ENCODE measurements at places on chromosomes 5 and 9. TPM values are rescaled to one million over a fixed set of nuclear protein-coding genes. Genes with fewer than 3 reads are reported as not detected.

DNA sequence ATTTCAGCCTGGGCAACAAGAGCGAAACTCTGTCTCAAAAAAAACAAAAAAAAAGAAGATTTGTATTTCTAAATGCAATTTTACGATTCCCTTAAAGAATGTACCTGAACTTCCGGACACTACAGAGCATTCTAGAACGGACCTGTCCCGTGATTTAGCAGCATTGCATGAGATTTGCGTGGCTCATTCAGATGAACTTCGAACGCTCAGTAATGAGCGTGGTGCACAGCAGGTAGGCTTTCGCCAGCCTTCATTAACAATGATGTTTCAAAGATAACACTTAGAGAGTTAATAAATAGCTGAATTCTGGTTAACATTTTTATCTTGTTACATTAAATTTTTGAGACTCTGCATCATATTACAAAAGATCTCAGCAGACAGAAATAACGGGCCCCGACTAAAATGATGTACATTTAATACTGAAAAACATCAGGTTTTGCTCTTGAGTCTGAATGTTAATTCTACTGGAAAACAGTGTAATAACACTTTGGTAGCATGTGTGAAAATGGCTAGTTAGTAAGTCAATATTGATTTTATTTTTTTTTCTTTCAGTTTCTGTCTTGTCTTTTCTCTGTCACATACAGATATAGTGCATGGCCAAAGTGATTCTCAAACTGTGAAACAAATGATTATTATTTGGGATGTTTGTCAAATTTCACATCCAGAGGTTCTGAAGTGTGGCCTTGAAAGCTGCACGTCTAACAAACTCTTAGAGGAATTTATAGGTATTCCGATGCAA is 23.3 kb downstream of the CCNH start:
- H3K4me3 ChIP-seq: no peak overlapping the region
- H3K27me3 ChIP-seq: no peaks in the 10 kb centered on the region
- DNase-seq: peak; percentile 55
- H3K4me1 ChIP-seq: no peaks in the 10 kb centered on the region
- peaks cover 11% of the 10 kb centered on the region for H3K36me3 ChIP-seq

- no peaks in the 10 kb centered on the region for H3K36me3 ChIP-seq
- H3K4me3 ChIP-seq: no peak overlapping the region
- no peaks in the 10 kb centered on the region for H3K4me1 ChIP-seq
- H3K27me3 ChIP-seq: no peaks in the 10 kb centered on the region
Observed at GRCh38 chr5:143695244-143695864, 116.6 kb upstream of the HMHB1 start.

DNA sequence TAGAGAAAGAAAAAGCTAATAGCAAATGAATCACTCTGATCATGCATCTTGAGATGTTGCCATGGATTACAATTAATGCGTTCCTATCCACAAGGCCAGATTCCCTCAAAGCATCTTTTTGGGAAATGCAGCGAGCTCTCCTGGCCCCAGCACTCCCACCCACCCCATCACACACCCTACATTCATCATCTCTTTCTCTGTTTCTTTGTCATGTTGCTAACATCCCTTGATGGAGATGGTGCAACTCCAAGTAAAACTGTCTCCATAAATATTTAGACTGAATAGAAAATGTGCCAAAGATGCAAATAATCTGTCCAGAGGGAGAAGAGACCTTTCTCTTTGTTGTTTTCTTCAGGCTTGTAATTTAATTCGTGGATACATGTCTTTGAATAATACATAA is 30.8 kb upstream of the TNC start:
- no peak overlapping the region for H3K4me3 ChIP-seq
- H3K4me1 ChIP-seq: peaks cover 5% of the 10 kb centered on the region
- H3K27ac ChIP-seq: no peak overlapping the region
- no peak for DNase-seq

DNA sequence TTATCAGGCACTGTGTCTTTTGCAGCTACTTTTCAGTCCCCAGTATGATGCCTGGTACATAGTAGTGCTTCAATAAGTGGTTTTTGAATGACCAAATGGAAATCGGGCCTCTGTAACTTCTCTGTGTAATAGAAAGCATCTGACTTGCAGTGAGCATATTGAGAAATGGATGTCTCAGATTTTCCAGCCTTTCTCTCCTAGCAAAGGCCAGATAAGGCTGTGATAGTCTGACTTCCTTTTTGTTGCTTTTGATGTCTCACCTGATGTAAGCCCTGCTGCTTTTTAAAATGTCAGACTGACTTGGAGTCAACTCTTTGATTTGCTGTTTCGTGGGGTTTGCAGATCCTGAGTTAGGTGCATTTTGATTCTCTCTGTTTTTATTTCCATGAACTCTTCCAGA is 590.0 kb upstream of the ZNF608 start:
- H3K4me1 ChIP-seq: no peaks in the 10 kb centered on the region
- no peak overlapping the region for H3K4me3 ChIP-seq
- H3K36me3 ChIP-seq: no peaks in the 10 kb centered on the region
- H3K27me3 ChIP-seq: no peaks in the 10 kb centered on the region
- H3K27ac ChIP-seq: no peak overlapping the region
- no peak for DNase-seq

The CTNND2 gene
- not detected for polyA plus RNA-seq

The FAM200C gene
- polyA plus RNA-seq: 4.9 TPM

The ALDOB gene
- 757 TPM for polyA plus RNA-seq

GRCh38 chr5:84487963-84488362 is 103.3 kb upstream of the EDIL3 start:
- no peaks in the 10 kb centered on the region for H3K36me3 ChIP-seq
- no peaks in the 10 kb centered on the region for H3K4me1 ChIP-seq
- DNase-seq: no peak

GRCh38 chr5:78765756-78766411 is 117.3 kb upstream of the LHFPL2 start:
- DNase-seq: peak; percentile 21
- H3K27ac ChIP-seq: no peak overlapping the region
- H3K27me3 ChIP-seq: no peaks in the 10 kb centered on the region
- no peak overlapping the region for H3K4me3 ChIP-seq
- no peaks in the 10 kb centered on the region for H3K36me3 ChIP-seq

The IFNA13 gene
- not detected for polyA plus RNA-seq

DNA sequence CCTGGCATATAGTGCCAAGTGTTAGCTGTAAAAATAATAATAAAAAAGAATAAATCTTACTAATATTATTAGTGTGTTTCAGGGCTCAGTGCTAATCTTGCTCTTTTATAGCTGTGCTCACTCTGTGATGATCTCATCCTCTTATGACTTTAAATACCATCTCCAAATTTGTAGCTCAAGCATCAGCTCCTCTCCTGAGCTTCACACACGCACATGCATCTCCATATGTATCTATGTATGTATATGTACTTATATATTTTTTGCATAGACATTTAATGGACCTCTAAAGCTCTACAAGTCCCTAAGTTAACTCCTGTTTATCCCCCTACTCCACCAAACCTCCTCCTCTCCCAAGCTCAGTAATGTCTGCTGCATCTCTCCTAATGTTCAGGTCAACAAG is 170.8 kb upstream of the NR3C1 start:
- H3K27ac ChIP-seq: no peak overlapping the region
- H3K27me3 ChIP-seq: no peaks in the 10 kb centered on the region
- no peaks in the 10 kb centered on the region for H3K36me3 ChIP-seq

DNA sequence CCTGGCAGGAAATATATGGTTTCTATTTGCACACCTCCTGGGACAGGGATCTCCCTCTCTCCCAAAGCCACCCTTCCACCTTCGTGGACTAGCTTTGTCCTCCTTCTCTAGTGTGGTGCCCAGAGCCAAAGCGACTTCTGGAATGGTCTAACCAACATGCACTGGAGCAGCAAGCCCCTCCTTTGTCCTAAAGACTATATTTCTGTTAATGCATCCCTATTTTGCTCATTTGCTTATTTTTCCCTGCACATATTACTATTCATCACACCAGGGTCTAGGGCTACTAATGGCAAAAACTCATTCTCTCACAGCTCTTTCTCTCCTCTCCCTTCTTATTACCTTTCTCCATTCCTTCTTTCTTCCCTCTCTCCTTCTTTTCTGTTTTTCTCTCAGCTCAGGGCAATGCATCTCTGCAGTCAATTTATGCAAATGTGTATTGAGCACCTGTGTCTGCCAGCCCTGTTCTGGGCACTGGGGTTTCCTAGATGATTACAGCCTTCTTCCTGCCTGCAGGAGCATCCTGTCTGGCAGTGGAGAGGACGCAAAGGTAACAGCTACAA is 2.8 kb upstream of the NEURL1B start:
- H3K4me3 ChIP-seq: no peak overlapping the region
- no peaks in the 10 kb centered on the region for H3K36me3 ChIP-seq
- DNase-seq: no peak
- H3K4me1 ChIP-seq: peaks cover 9% of the 10 kb centered on the region

The VAV2 gene
- polyA plus RNA-seq: 40.3 TPM

GRCh38 chr5:32384621-32385020 is 59.9 kb downstream of the ZFR start:
- H3K4me3 ChIP-seq: no peak overlapping the region
- peaks cover 12% of the 10 kb centered on the region for H3K36me3 ChIP-seq
- H3K4me1 ChIP-seq: no peaks in the 10 kb centered on the region
- H3K27ac ChIP-seq: no peak overlapping the region

- no peak overlapping the region for H3K4me3 ChIP-seq
- no peaks in the 10 kb centered on the region for H3K27me3 ChIP-seq
- H3K36me3 ChIP-seq: no peaks in the 10 kb centered on the region
Observed at GRCh38 chr5:60148366-60148765, 254.8 kb upstream of the PDE4D start.

The PCDHB5 gene
- polyA plus RNA-seq: 0.99 TPM

GRCh38 chr9:6930827-6931226 is 173.1 kb downstream of the KDM4C start:
- peaks cover under 1% of the 10 kb centered on the region for H3K36me3 ChIP-seq
- DNase-seq: no peak
- H3K27ac ChIP-seq: no peak overlapping the region
- H3K27me3 ChIP-seq: no peaks in the 10 kb centered on the region
- no peaks in the 10 kb centered on the region for H3K4me1 ChIP-seq

GRCh38 chr9:130446101-130446861 is 1.5 kb downstream of the ASS1 start:
- no peak overlapping the region for H3K4me3 ChIP-seq
- H3K36me3 ChIP-seq: no peaks in the 10 kb centered on the region
- peak overlapping the region; percentile 96 for H3K27ac ChIP-seq
- DNase-seq: no peak
- H3K4me1 ChIP-seq: peaks cover 7% of the 10 kb centered on the region

GRCh38 chr9:69175486-69175885 is 1.4 kb downstream of the TJP2 start:
- no peak overlapping the region for H3K4me3 ChIP-seq
- peaks cover 10% of the 10 kb centered on the region for H3K36me3 ChIP-seq
- no peaks in the 10 kb centered on the region for H3K27me3 ChIP-seq
- no peaks in the 10 kb centered on the region for H3K4me1 ChIP-seq

DNA sequence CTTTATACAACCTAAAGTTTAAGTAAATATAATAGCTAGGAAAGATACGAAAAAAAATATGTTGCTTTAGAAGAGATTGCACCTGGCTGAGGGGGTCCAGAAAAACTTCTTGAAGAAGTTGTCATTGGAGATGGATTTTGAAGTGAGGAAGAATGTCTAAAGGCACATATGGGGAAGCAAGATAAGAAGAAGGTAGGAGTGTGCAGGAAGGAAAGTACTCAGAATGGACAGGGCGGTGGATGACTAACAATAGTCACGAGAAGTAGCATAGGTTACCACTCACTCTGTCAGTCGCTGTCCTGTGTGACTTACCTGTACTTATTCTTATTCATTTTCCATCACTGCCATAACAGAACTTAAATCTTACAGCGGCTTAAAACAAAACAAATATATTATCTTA is 251.6 kb downstream of the GRIA1 start:
- DNase-seq: no peak
- no peaks in the 10 kb centered on the region for H3K4me1 ChIP-seq
- H3K27me3 ChIP-seq: no peaks in the 10 kb centered on the region
- no peak overlapping the region for H3K27ac ChIP-seq
- no peak overlapping the region for H3K4me3 ChIP-seq

- H3K27me3 ChIP-seq: no peaks in the 10 kb centered on the region
- DNase-seq: no peak
- H3K4me3 ChIP-seq: no peak overlapping the region
- H3K36me3 ChIP-seq: no peaks in the 10 kb centered on the region
- no peak overlapping the region for H3K27ac ChIP-seq
Observed at GRCh38 chr9:107612136-107612535, 122.6 kb upstream of the KLF4 start.

- no peak for DNase-seq
- H3K27me3 ChIP-seq: no peaks in the 10 kb centered on the region
- no peaks in the 10 kb centered on the region for H3K36me3 ChIP-seq
- H3K4me3 ChIP-seq: no peak overlapping the region
Observed at GRCh38 chr9:134995792-134996120, 78.0 kb upstream of the FCN1 start.

DNA sequence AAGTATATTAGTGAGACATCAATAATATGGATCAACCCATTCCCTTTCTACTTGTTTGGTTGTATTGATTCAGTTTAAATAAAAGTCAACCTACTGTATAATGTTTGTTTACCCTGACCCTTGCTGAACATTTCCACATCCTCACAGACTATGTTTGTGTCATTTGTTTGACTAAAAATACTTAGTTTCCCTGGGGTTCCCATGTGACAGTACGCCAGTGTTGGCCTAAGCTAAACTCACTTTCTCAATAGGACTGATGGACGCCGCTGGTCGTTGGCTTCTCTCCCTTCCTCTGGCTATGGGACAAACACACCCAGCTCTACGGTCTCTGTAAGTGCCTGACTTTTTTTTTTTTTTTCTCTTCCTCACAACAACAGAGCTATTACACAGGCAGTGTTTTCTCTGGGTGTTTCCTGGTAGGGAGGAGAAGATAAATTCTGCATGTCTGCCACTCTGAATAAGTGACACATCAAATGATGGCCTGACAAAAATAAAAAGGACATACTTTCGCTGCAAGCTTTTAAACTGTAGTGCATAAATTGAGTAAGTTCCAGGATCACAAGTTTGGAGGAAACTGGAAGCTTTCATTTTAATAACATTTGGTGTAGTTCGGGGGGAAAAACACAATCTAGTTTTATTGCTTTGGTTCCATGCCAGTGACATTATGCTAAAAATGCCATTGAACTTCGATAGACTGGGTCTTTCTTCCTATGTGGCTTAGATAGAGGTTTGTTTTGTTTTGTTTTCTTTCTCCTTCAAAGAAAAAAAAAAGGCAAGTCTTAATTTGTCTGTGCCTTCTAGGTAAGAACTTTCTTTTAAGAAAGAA is 101.0 kb downstream of the CD180 start:
- no peaks in the 10 kb centered on the region for H3K36me3 ChIP-seq
- H3K4me3 ChIP-seq: no peak overlapping the region
- peak; percentile 78 for DNase-seq
- H3K27ac ChIP-seq: peak overlapping the region; percentile 55
- no peaks in the 10 kb centered on the region for H3K4me1 ChIP-seq
- H3K27me3 ChIP-seq: no peaks in the 10 kb centered on the region

GRCh38 chr5:3827624-3828023 is 232.0 kb downstream of the IRX1 start:
- no peaks in the 10 kb centered on the region for H3K36me3 ChIP-seq
- no peak overlapping the region for H3K4me3 ChIP-seq
- DNase-seq: no peak
- H3K27ac ChIP-seq: no peak overlapping the region
- H3K4me1 ChIP-seq: no peaks in the 10 kb centered on the region
- H3K27me3 ChIP-seq: no peaks in the 10 kb centered on the region

GRCh38 chr9:8725635-8726034 is 926.1 kb upstream of the DMAC1 start:
- no peaks in the 10 kb centered on the region for H3K27me3 ChIP-seq
- H3K36me3 ChIP-seq: no peaks in the 10 kb centered on the region
- H3K4me3 ChIP-seq: no peak overlapping the region
- no peak overlapping the region for H3K27ac ChIP-seq
- no peak for DNase-seq

GRCh38 chr5:140402258-140403074 is 833 bp downstream of the ANKHD1 start:
- H3K27ac ChIP-seq: peak overlapping the region; percentile 99
- H3K4me3 ChIP-seq: peak overlapping the region; percentile 98
- peaks cover 20% of the 10 kb centered on the region for H3K36me3 ChIP-seq
- no peaks in the 10 kb centered on the region for H3K27me3 ChIP-seq
